ENCODE measurements at places on chromosomes 1 and 21.

DNA sequence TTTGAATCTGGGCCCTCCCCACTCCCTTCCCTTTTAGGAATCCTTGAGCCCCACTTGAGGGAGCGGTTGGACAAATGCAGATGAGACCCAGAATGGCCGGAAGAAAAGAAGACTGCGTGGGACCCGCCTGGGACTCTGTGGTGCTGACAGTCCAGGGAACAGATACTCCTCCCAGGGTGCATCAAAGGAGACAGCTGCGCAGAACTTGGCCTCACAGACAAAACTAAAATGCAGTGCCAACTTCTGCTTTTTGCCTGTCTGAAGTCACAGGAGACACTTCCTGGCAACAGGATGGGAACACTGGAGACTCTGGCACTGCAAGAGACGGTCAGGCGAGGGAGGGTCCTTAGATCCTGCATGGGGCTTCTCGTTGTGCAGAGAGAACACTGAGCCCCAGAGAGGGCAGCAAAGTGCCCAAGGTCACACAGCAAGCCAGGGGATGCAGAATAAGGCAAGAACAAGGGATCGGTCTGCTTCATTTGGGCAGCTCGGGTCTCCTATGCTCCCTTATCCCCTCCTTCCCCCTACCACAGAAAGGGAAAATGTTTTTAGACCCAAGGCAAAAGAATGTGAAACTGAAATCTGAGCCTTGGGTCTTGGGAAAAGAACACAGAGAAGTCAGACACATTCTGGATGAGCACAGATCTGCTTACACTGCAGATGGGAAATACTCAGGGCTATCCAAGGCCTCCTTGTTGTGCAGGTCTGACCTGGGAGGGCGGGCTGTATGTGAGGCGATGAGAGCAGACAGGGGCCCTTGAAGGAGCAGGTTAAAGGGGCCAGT is 182.4 kb downstream of the TRABD2B start:
- no peak for DNase-seq

DNA sequence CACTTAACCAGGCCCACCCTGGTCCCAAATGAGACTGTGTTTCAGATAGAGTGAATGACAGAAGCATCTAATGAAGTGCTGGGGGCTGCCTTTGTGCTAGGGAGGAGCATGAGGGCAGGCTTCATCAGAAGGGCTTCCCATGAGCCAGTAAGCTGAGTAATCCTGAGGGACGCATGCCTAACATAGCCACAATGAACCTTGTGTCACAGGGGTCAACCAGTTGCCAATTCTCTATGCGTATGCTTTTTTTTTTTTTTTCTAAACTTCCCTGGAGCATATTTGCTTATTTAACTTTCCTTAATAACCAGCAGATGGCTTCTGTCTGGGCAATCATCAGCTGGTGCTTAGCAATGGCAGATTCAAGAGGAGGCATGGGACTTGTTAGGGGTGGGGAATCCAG is 25.5 kb upstream of the CYP2J2 start:
- no peak for DNase-seq

- DNase-seq: no peak
Observed at GRCh38 chr1:24057171-24057570, 54.8 kb downstream of the MYOM3 start.

DNA sequence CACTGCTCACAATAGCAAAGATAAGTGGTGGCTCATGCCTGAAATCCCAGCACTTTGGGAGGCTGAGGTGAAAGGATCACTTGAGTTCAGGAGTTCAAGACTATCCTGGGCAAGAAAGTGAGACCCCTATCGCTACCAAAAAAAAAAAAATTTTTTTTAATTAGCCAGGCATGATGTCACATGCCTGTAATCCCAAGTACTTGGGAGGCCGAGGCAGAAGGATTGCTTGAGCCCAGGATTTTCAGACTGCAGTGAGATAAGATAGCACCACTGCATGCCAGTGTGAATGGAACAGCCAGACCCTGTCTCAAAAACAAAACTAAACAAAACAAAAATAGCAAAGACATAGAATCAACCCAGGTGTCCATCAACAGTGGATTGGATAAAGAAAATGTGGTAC is 50.6 kb downstream of the HSF2BP start:
- DNase-seq: no peak

DNA sequence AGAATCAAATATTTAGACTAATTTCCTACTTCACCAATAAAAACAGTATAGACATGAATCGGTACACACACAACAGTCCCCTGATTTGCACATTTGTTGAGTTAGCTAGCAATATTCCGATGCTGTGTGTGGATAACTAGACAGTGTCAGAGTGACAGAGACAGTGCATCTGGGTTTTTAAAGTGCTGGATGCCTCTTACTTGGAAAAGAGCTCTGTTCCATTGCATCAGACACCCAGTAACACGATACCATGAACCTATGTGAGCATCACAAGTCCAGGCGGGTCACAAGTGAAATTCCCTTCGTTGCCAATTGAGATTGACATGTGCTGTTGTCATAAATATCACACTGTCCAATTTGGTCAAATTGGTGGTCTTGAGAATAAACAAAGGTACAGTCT is 82.0 kb upstream of the ESRRG start:
- DNase-seq: no peak

GRCh38 chr1:209095627-209096595 is 487.6 kb upstream of the CAMK1G start:
- DNase-seq: no peak

- no peak for DNase-seq
Observed at GRCh38 chr1:158686111-158687009, at the start of gene SPTA1. SPTA1 (minus strand) TSS chr1:158686715; CDS start chr1:158686517, 198 bp downstream.

DNA sequence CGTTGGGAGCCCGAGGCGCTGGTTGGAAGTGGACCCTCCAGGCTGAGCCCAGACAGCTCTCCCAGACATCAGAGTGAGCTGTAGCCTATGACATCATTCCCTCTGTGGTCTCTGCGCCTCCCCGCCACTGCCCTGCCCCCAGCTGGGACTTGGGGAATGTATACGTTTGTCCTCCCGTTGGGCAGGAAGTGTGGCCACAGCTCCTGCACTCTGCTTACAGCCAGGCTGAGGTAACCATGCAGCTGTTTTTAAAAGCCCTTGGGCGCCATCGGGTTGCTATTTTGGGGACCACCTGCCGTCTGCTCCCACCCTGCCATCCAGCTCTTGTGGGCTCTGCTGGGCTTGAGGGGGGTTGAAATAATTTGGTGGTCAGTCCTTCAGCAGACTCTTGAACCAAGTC is 7.8 kb downstream of the VASH2 start:
- DNase-seq: no peak

- DNase-seq: no peak
Observed at GRCh38 chr21:18715606-18716005, 312.0 kb upstream of the TMPRSS15 start.

GRCh38 chr21:44932408-44933181 is 7.2 kb upstream of the SLX9 start:
- DNase-seq: peak; percentile 56

DNA sequence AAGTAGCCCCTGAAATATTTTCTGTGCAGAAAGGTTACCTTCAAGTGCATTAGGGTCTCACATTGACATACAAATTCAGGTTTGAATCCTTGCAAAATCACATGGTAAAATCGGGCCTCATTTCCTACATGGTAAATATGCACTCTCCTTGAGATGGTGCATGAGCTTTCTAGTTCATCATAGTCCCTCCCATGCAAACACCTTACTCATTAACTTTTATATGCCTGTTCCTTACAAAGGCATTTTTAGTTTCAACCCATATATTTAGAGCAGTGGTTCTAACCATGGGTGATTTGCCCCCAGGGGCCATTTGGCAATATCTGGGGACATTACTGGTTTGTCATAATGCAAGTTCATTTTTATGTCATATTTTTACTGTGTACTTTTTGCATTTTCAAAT is 37.2 kb downstream of the PBX1 start:
- DNase-seq: no peak

GRCh38 chr1:173504268-173504667 is 27.1 kb downstream of the PRDX6 start:
- no peak for DNase-seq

- no peak for DNase-seq
Observed at GRCh38 chr1:245790441-245790840, 635.7 kb downstream of the KIF26B start.

- no peak for DNase-seq
Observed at GRCh38 chr1:225848030-225848955, 33.9 kb downstream of the TMEM63A start.

DNA sequence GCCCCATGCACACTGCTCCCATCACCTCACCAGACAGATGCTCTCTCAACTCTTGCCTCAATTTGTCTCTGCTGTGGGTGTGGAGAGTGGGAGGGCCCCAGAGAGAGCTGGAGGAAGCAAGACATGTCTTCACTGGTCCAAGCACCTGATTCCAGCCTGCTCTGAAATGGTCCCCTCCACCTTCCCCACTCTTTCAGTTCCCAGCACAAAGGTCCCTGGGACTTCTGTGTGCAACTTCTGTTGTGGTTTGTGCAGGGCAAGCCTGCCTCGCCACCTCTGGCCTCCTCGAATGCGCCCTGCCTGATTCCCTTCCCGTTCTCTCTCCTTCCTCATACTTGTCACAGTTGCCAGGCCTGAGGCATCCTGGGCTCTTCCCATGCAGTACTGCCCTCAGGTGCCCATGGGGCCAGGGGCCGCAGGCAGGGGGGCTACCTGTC is 119.3 kb downstream of the SYT2 start:
- DNase-seq: no peak

DNA sequence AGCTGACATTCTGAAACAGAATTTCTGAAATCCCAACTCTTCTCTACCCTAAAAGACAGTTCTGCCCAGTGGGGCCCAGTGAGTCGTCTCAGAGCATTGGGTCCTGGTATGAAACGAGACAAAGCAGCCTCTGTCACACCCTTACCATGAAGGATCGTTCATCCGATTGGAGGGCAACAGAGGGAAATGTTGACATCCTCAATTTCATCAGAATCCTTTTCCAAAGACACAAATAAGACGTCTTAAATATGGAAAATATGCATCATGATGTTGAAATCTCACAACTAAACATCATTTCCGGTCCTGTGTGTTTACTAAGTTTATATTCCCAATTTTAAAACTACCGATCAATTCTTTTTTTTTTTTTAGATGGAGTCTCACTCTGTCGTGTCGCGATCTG is 112.1 kb upstream of the SLC45A1 start:
- DNase-seq: no peak

DNA sequence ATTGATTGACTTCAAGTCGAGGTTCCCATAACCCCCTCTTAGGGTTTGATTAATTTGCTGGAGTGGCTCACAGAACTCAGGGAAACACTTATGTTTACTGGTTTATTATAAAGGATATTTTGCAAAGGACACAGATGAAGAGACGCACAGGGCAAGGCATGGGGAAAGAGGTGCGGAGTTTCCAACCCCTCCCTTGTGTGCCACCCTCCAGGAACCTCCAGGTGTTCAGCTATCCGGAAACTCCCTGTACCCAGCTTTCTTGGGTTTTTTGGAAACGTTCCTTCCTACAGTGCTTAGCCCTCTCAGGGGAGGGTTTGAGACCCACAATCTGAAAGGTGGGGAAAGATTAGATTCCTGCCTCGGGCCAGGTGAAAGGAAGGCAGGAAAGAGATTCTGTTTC is 48.2 kb downstream of the UCK2 start:
- no peak for DNase-seq

GRCh38 chr1:88892357-88892877 is 1.1 kb upstream of the GTF2B start:
- DNase-seq: no peak

GRCh38 chr1:226304291-226304955 is 4.5 kb downstream of the LIN9 start:
- DNase-seq: no peak

- DNase-seq: no peak
Observed at GRCh38 chr21:34085129-34085528, 11.8 kb downstream of the MRPS6 start.

- DNase-seq: no peak
Observed at GRCh38 chr1:226181996-226182714, 4.4 kb downstream of the ACBD3 start.

DNA sequence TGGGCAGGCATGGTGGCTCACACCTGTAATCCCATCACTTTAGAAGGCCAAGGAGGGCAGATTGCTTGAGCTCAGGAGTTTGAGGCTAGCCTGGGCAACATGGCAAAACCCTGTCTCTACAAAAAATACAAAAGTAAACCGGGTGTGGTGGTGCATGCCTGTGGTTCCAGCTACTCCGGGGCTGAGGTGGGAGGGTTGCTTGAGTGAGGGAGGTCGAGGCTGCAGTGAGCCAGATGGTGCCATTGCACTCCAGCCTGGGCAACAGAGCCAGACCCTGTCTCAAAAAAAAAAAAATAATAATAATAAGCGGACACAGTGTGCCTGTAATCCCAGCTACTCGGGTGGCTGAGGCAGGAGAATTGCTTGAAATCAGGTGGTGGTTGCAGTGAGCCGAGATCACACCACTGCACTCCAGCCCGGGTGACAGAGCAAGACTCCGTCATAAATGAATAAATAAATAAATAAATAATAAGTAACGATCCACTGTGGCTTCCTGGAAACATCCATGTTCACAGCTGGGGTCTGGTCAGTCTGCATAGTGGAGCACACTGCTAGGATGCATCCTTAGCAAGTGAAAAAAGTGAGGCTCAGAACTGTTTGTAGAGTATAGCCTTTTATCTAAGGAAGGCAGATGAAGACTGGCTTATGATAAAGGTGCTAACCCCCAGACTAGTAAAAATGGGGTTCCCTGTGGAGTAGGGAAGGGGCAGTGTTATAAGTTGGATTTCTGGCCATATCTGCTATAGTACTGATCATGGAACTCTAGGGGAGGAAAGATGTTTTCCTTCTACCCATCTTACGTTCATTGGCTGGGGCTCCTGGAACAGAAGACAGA is 15.7 kb downstream of the PKNOX1 start:
- DNase-seq: no peak

DNA sequence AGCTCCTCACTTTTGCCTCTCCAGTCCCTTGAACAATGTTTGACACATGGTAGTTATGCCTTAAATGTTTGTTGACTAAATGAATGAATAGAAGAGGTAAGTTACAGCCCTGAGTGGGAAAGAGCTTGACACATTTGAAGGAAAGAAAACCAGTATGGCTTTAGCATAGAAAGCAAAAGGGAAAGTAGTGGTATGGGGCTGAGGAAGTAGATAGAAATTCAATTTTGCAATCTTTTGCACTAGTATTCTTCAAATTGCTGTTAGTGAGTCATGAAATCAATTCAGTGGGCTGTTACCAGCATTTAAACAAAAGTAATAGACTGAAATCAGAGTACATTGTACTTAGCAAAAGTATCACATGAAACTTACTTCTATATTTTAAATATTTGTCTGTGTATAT is 21.1 kb downstream of the PLA2G4A start:
- DNase-seq: no peak

DNA sequence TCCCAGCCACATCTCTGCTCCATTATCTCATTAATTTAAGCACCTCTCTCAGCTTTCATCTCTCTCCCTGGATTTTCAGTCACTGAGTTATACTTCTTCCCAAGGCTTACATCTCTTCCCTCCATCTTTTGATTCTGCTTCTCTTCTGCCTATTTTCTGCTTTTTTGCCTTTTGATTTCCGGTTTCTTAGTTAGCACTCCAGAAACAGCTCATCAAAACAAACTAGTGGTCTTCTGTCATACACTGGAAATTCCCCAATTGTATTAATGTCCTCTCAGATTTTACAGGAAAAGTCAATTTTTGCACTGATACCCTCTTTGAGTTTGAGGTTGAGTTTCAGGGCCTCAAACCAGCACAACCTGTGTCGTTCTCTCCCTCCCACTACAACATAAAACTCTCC is 1.5 kb downstream of the LCE3E start:
- DNase-seq: no peak

Data from liver (tissue), 10 donors.